B cell (primary cell): ENCODE measurements at places on chromosomes 6 and 20. TPM values are rescaled to one million over a fixed set of nuclear protein-coding genes. Genes with fewer than 3 reads are reported as not detected.
A peak's percentile ranks its signal among the peaks of the same experiment; 100 is the strongest.

- no peaks in the 10 kb centered on the region for H3K36me3 ChIP-seq
- no peak overlapping the region for H3K4me3 ChIP-seq
- DNase-seq, result no peak
- no peak overlapping the region for H3K27ac ChIP-seq
Observed at GRCh38 chr20:2332711-2333110, 36.9 kb downstream of the TGM3 start.

GRCh38 chr20:60570481-60571277 lies 612.5 kb downstream of the CDH26 start:
- no peaks in the 10 kb centered on the region for H3K27me3 ChIP-seq
- no peak overlapping the region for H3K27ac ChIP-seq
- DNase-seq, result no peak
- no peaks in the 10 kb centered on the region for H3K4me1 ChIP-seq
- H3K4me3 ChIP-seq, result no peak overlapping the region

DNA sequence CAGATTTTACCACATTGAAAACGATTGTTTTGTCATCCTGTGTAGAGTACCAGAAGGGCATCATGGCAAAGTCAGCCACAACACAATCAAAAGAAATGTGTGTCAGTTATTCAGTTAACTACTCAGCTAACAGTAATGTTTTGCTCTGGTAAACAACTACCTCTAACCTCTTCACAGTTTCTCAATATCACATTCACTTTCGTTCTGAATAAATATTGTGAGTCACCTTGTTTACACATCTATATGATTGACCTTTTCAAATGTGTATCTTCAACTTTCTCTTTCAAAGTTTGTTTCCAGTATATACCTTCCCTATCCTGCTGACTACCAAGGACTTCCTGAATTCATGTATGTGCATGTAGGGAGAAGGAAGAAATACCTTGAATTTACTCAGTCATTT lies 216.6 kb upstream of the UFL1 start:
- no peak for DNase-seq
- H3K27ac ChIP-seq, result no peak overlapping the region
- H3K27me3 ChIP-seq, result no peaks in the 10 kb centered on the region
- H3K4me3 ChIP-seq, result no peak overlapping the region

The DEFB125 gene
- not detected in 2 replicates for total RNA-seq

The BPHL gene
- 14.3 and 16.3 TPM in 2 replicates for total RNA-seq

- no peak overlapping the region for H3K4me3 ChIP-seq
- H3K36me3 ChIP-seq, result no peaks in the 10 kb centered on the region
- H3K4me1 ChIP-seq, result no peaks in the 10 kb centered on the region
- H3K27ac ChIP-seq, result no peak overlapping the region
Observed at GRCh38 chr20:56001106-56001785, 4.1 kb downstream of the CBLN4 start.

- peaks cover 18% of the 10 kb centered on the region for H3K4me1 ChIP-seq
- H3K36me3 ChIP-seq, result peaks cover 7% of the 10 kb centered on the region
- no peaks in the 10 kb centered on the region for H3K27me3 ChIP-seq
Observed at GRCh38 chr6:127290391-127291265, 24.0 kb downstream of the RNF146 start.

DNA sequence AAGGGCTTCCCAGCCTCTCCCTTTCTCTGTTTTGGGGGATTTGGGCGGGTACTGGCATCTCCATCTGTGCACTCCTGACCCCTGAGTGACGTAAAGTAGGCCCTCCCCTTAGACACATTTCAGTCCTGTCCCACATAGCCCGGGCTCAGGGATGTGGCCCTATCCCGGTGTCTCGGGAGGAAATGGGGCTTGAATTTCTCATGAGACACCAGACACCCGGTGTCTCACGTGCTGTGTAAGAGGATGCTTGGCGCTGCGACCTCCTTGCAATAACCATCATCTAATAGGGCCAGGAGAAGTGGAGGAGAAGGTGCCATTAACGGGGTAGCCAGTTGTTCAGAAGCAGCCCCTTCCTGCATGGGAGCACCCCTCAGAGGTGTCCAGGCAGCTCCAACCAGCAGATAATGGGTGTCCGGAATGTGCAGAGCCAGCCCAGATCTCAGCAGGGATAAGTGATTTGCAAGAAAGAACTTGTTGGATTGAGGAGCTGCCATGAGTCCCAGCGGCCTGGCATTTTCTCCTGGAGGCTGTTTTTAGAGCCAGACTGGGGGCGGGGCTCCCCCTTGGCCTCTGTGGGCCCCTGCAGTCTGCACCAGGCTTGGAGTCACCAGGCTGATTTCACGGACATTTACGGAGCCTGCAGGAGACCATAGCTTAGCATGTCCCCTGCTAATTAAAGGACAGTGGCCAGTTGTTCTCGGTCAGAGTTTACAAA lies 372.0 kb downstream of the PREX1 start:
- H3K27me3 ChIP-seq, result no peaks in the 10 kb centered on the region
- no peak overlapping the region for H3K27ac ChIP-seq
- DNase-seq, result no peak
- no peak overlapping the region for H3K4me3 ChIP-seq
- peaks cover 9% of the 10 kb centered on the region for H3K4me1 ChIP-seq

DNA sequence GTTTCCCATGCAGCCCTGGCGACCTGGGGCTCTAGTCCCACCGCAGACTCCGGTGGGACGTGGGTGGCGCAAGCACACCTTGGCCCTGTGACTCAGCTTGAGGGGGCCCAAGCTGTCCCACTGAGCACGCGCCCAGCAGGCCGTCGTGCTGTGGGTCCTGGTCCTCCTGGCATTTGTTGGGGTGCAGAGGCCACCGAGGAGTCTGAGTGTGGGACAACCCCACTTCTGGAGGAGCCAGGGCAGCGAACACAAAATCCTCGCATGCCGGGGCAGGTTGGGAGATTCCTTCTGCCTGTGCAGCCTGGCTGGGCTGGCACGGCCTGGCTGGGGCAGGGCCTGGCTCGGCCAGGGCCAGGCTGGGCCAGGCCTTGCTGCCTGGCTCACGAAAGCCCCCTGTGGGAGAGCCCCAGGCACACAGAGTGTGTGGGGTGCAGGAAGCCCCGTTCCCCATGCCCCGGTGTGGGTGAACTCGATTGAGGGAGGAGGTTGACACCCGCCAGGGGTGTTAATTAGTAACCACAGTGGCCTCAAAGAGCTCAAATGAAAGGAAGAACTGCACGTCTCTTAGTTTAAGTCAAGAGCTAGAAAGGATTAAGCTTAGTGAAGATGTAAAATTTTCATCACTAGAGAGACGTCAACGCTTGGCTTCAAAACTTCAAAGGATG lies 1808.5 kb upstream of the DEFB115 start:
- no peak overlapping the region for H3K4me3 ChIP-seq
- no peak for DNase-seq
- H3K4me1 ChIP-seq, result no peaks in the 10 kb centered on the region
- H3K36me3 ChIP-seq, result no peaks in the 10 kb centered on the region

DNA sequence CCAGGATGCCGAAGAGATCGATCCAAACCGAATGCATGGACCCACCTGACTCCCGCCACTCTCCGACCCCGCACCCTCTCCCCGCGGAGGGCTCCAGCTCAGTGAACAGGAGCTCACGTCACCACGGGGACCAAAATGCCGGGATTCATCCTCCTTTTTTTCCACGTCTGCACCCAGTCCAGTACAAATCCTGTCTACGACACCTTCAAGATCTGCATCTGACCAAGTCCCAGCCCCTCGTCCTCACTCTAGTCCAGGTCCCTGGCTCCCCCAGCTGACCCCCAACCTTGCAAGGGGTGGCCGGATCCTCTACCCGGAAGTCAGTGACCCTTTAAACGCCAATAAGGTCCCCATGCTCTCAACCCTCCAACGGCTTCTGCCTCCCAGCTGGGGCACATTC lies 92.8 kb upstream of the QKI start:
- no peaks in the 10 kb centered on the region for H3K36me3 ChIP-seq
- H3K27me3 ChIP-seq, result peaks cover 3% of the 10 kb centered on the region
- H3K27ac ChIP-seq, result no peak overlapping the region
- H3K4me1 ChIP-seq, result no peaks in the 10 kb centered on the region

The ZBTB46 gene
- 0.64 and 1.6 TPM in 2 replicates for total RNA-seq

- H3K36me3 ChIP-seq, result no peaks in the 10 kb centered on the region
- DNase-seq, result no peak
- no peak overlapping the region for H3K27ac ChIP-seq
- peaks cover 25% of the 10 kb centered on the region for H3K4me1 ChIP-seq
Observed at GRCh38 chr6:11439017-11439420, 98.5 kb upstream of the TMEM170B start.

The SRXN1 gene
- total RNA-seq, result 3.7 and 4.5 TPM in 2 replicates

DNA sequence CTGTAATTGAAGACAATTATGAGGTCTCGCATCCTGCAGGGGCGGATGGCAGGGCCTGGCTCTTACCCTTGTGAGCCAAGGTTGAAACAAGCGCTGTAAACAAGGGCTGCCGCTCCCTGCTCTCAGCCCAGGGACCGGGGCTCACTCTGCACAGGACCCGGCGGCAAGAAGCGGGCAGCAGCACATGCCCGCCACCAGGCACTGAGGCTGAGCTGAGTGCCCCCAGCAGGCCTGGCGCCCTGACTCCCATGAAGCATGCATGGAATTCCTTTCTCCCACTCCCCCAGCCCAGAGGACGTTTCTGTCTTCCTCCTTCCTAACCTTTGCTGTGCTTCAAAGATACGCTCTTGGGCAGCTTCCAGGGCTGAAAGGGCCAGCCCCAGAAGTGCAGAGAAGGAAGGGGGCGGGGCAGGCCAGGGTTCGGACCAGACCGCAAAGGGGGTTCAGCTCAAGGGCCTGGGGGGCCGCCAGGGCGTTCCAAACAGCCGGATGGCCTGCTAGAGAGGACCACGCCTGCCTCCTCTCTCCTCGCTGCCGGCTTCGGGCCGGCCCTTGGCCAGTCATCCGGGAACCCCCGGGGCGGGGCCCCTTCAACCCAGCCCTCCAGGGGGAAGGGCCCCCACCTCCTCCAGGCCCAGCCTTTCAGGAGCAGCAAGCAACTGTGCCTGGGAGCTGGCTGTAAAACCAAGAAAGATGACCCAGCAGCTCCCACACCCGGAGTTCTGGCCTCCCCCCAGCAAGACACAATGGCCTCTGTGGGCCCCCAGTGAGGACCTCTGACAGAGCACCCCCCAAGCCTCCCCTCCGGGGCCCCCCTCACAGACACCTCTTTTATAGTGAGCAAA lies 109.9 kb downstream of the NOL4L start:
- H3K4me1 ChIP-seq, result peaks cover 34% of the 10 kb centered on the region
- H3K27ac ChIP-seq, result peak overlapping the region; percentile 12
- no peaks in the 10 kb centered on the region for H3K27me3 ChIP-seq
- H3K4me3 ChIP-seq, result peak overlapping the region; percentile 4
- H3K36me3 ChIP-seq, result no peaks in the 10 kb centered on the region
